ENCODE measurements at places on chromosomes 11 and 22.

- DNase-seq = no peak
These were observed 153.2 kb upstream of the CCDC179 start for GRCh38 chr11:23013509-23013908.

DNA sequence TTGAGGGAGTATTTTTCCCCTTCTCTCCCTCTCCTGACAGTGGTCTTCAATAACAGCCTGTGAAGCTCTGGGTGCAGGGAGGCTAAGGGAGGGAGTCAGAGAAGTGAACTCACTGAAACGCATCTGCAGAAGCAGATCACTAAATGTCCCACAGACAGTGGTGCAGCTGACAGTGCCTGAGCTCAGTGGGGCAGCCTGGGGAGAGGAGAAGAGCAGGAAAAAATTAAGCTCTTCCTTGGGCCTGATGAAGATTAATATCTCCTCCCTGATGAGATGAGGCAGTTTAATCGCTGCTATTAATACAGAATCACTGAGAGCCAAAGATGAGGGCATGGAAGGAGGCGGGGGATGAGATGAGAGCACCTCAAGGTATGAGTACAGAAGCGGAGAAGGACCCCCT is 180.8 kb downstream of the LARGE1 start:
- no peak for DNase-seq

GRCh38 chr22:17569971-17570511 is 6.7 kb downstream of the SLC25A18 start:
- DNase-seq = no peak

DNA sequence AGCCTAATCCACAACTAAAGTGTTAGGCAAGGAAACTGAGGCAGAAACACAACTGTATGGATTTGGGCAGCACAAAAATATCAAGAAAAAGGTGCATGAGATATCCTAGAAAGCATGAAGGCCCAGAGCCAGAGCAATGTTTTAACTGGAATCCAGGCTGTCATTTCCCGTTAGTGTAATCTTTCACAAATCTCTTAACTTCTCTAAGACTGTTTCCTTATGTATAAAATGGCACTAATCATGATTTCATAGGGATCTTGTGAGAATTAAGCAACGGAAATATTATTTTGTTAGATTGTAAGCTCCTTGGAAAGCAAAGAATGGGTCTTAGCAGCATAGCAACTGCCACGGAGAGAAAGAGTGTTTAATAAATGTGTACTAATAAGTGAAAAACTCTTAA is 14.7 kb upstream of the SYTL2 start:
- no peak for DNase-seq

GRCh38 chr11:66835768-66836405 is 7.4 kb upstream of the RCE1 start:
- no peak for DNase-seq

DNA sequence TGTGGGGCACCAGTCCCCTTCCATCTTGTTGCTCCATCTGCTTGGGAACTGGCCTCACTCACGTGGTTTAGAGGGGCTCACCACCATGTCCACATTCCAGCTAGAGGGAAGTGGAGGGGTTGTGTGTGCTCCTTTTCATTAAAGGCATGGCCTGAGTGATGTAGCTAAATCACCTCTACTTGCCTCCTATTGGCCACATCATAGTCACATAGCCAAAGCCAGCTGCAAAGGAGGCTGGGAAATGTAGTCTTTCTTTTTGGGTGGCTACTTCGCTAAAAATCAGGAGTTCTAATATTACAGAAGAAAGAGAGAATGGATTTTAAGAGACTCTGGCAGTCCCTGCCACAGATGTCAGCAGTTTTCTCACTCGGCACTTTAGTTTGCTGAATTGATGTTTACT is 63.0 kb upstream of the ALX4 start:
- DNase-seq = no peak
